ENCODE measurements at places on chromosomes 12 and 14.
A peak's percentile ranks its signal among the peaks of the same experiment; 100 is the strongest.

GRCh38 chr14:52352569-52352968, 38.5 kb downstream of the PTGER2 start:
- no peak for DNase-seq

DNA sequence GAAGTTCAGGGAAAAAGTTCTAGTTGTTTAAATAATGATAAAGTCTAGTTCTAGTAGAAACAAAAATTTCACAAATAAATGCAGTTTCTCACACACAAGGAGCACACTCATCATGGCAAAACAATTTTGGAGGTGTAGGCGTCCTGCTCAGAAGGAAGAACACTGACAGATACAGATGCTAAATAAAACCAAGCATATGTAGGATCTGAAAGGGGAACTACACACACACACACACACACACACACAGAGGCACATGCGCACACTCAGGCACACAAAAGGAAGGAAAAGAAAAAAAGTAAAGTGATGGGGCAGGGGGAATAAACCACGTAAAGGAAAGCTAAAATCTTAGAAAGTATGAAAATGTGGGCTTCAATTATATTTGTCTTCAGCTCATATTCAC, 117.7 kb downstream of the SOX5 start:
- DNase-seq = no peak

DNA sequence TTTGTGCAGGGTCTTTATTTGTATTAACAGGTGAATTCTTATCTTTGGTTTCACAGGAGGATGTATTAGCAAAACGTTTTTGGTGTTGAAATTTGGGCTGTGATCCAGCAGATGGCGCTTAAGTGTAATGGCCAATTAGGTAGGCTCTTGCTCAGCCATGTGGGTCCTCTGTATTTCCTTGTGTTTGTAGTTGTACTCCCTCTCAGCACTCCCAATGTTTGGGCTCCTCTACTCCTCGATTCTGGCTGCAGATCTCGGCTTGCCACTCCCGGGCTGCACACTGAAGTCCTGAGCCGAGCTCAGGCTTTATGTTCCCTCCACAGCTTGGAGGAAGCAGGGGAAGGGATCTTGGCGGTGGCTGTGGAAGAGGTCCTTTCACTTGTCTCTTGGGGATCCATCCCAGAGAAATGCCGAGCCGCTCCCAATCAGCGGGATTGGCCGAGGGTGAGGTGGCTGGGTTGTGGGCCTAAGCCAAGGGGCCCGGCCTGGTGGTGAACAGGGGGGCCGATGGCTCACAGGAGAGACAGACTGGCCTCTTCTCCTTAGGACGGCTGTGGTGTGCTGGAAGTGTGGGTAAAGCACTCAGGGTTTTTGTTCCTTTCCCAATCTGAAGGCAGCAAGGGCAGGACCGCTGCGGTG, 133.7 kb downstream of the AEBP2 start:
- no peak for DNase-seq

- DNase-seq = no peak
Measured at GRCh38 chr12:24307716-24308335, 358.4 kb upstream of the SOX5 start.

- DNase-seq = no peak
Measured at GRCh38 chr12:129201029-129201428, 347.8 kb downstream of the GLT1D1 start.

DNA sequence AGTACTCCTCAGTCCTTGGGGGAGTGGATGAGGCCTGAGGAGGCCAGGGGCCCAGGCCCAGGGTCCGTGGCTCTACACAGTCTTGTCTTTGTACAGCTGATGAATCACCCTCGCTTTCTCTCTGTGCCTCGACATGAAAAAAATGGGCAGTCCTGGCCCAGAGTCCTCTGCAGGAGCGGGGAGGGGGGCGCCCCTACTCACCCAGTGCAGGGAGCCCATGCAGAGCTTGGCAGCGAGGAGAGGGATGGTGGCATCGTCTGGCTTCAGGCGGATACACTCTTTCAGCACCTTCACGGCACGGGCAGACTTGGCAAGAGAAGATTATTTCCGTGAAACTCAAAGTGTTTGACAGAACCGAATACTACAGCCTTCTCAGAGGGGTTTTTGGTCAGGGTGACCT, 159.3 kb downstream of the TTC7B start:
- DNase-seq = no peak

DNA sequence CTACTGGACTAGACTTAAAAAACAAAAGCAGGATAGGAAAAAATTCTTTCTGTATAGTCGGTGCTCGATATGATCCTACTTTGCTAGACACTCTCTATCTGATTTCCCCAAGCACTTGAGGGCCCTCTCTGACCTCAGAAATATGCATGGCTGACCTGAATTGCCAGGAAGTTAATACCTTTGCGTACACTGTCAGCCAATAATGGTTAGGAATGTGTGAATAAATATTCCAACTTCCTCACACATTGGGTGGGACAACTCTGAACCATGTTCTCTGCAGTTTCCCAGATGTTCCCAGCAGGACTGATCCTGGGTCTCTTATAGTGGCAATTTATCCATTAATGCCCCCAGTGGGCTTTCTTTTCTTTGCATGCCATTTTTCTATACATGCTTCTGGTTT, 20.5 kb upstream of the RPL10L start:
- no peak for DNase-seq

GRCh38 chr12:74021937-74022336, 515.7 kb upstream of the ATXN7L3B start:
- DNase-seq = no peak

GRCh38 chr12:70875628-70876027, 44.9 kb downstream of the PTPRR start:
- DNase-seq = no peak

DNA sequence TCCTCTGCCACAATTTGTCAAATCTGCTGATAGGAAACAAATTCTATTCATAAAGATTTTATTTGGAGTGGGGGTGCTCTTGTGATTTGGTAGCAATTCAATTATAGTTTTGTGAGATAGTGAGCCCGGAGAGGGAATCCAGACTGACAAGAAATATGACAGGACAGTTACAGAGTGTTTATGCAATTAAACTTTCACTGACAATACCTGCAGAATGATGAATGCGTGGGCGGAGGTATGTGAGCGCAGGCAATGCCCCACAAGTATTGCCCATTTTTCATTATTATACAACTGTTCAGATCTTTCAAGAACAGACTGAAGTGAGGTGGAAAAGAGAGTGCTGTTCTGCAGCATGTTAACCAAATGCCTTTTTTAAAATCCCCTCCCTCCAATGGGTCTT, 259.0 kb downstream of the EGLN3 start:
- no peak for DNase-seq

DNA sequence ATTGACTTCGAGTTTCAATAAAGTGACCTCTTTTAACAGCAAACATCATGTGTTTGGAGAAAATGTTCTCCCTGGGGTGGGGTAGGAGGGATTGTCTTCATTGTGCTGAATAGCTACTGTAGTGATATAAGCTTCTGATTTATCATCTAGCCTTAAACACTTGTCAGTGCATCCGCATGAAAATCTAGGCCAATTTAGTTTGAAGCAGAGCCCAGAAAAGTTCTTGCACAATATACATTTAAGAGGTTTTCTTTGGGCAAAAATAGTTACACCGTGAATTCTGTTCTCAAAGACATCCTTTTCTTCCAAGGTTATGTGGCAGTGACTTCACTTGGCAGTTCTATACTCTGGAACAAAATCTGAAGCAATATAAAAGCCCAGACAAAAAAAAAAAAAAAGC, 136.0 kb upstream of the IFNG-AS1 start:
- no peak for DNase-seq

DNA sequence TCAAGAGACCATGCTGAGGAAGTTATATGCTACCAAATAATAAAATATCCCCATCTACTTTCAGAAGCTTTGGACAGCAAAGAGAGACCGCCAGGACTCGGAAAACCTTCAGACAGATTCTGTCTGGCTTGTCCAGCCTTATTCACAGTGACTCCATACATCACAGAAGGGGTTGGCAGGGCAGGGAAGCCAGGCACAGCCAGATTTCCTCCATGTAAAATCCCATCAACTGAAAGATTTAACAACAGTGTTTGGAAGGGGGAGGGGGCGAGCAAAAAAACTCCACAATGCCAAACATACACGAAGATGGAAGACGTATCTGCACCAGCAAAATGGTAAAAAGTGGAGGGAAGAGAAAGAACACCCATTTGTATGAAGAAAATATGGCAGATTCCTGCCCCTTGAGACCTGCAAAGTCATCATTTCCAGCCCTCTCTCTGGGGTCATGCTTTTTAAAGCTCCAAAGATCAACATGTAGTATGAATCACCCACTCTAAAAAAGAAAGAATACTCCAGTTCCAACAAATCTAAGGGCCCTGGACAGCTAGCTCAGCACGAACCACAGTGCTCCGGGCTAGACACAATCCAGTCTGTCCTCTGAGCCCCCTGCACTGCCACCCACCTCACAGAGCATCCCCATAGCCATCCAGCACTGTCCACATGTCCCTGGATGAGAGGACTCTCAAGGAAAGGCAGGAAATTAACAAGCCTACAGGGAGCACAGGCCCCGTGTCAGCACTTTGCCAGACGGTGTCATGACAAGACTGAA, 116.4 kb downstream of the DICER1 start:
- no peak for DNase-seq

DNA sequence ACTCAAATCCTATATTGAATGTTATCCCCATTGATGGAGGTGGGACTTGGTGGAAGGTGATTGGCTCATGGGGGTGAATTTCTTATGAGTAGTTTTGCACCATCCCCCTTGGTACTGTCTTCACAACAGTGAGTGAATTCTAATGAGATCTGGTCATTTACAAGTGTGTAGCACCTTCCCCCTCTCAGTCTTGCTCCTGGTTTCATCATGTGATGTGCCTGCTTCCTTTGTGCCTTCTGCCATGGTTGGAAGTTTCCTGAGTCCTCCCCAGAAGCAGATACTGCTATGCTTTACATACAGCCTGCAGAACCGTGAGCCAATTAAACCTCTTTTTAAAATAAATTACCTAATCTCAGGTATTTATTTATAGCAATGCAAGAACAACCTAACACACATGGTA, 302.4 kb upstream of the KITLG start:
- no peak for DNase-seq

DNA sequence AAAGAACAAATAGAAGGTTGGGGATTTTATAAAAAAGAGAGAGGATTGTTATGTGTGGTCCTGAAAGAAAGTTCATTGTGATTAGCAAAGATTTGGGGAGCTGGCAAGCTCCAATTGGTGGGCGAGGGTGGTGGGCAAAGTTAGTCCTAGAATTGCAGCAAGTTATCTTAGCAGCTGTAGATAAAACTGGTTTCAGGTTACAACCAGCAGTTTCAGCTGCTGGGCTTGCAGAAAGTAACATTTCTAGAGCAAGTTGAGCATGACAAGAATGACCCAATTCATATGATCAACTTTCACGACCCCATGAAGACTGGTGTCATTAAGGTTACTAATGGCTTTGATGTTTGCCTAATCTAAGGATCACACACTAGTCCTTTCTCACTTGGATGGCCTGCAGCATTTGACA, 177.9 kb upstream of the NUDT4 start:
- DNase-seq = no peak

DNA sequence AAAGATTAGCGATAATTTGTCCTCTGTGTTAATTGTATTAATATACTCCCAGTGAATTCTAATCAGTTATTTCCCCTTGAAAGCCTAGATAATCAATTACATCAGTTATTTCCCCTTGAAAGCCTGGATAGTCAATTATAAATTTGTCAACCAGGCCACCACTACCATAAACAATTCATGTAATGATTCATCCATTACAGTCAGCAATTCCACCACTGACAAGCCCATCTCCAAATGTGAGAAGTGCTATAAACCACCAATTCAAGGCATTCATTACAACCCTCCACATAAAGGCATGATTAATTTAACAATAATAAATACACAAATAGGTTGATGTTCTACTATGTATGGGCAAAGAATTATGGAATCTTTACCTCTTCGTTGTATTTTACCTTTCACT, 40.9 kb downstream of the INTS13 start:
- DNase-seq = no peak

- no peak for DNase-seq
Measured at GRCh38 chr14:72013721-72014345, 81.6 kb downstream of the RGS6 start.

GRCh38 chr12:120292661-120293531, at the start of gene RNU4-1:
RNU4-1 (minus strand) TSS chr12:120293237.
- peak; percentile 78 for DNase-seq

GRCh38 chr12:13503094-13503835, 306.7 kb downstream of the EMP1 start:
- DNase-seq = no peak

DNA sequence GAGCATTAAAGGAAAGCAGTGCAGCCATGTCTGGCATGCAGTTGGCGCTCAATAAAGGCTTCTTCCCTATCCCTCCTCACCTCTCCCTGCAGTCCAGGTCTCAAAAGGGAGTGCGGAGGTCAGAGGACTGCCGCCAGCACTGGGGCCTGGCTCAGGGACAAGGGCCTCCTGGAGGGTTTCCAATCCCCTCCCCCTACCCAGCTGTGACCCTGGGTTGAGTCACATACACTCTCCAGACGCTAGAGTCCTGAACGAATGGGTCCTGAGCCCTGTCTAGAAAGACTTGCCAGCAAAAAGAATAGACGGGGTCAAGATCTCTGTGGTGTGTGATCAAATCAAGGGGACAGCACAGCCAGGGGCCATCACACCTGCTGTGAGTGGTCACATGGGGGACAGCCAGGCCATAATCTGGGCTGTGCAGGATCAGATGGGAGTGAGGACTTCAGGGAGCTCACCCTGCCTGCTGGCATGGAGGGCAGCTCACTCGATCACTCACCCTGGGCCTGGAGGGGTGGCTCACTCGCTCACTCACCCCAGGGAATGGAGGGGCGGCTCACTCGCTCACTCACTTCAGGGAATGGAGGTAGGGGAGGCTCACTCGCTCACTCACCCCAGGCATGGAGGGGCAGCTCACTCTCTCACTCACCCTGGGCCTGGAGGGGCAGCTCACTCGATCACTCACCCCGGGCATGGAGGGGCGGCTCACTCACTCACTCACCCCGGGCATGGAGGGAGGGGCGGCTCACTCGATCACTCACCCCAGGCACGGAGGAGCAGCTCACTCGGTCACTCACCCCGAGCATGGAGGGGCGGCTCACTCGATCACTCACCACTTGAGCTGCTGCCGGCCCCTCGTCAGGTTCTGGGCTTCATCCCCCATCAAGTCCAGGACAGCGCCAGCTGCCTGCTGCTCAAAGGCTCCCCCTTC, 12.8 kb downstream of the CFAP73 start:
- no peak for DNase-seq
